ENCODE measurements at places on chromosomes 2 and 18.

DNA sequence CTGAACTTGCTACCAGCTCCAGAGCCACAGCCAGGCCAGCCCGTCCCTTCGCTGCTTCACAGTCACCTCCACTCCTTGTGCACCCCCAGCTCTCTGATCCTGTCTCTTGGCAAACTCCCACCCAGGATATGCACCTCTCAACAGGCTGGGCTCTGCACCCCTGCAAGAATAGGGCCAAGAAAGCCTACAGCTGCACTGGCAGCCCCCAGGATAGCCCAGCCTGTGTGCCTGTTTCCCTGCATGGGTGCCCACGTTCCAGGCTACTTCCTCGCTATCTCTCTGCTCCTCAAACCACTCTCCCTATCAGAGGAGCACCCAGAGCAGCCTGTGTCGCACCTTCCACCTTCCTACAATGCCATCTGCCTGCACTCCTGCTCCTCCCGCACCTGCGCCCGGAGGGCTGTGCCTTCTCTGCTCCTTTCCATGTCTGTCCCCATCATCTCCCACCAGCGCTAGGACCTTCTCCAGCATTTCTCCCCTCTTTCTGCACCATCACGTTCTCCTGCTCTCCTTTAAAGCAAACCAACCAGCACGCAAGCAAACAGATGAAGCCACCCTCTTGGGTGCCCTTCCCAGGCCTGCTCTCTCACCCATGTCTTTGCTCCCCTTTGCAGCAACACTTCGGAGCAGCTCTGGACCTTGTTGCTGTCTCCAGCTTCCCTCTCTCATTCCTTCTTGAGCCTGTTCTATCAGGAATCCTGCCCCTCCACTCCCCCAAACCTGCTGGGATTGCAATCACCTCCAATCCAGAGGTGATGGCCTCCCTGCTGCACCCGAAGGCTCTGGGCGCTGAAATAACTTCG lies 313.2 kb upstream of the HS6ST1 start:
- DNase-seq: no peak

DNA sequence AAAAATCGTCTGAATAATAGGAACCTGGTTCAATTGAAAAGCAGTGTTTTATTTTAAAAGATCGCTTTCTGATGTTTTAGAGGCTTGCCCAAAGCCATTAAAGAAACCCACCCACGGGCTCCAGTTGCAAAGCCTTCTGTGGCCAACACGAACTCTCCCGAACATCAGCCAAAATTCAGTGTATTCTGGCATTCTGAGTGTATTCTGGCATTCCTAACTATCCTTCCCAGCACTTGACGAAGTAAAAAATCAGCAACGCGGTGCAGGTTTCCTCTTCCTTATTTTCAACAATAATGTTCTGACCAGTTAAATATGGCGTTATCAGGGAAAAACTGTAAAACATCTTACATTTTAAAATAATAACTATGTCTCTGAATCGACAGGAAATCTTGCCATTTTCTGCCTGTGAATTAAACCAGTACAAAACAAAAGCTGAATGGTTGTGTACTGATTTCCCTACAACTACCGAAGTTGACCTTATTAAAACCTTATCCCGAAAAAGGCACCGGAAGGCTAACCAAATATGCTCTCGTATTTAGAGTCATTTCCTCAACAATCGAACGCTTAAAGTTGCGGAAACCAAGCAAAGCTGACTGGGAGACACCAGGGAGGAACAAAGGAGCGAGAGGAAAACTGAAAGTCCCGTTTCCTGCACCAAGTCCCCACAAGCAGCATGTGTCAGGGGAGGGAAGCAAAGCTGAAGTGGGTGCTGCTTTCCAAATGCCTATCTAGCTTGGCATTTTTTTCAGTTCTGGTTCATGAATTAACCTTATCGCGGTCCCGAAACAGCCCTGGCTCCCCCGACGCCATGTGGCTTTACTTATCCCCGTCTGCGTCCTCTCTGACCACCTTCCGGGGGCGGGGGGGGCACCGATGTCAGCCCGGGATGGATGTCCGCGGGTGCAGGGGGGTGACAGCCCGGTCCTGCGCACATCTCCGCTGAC lies 44.3 kb downstream of the ZNF516 start:
- no peak for DNase-seq

GRCh38 chr2:241813644-241814392 lies 4.8 kb downstream of the NEU4 start:
- no peak for DNase-seq

- no peak for DNase-seq
Measured at GRCh38 chr18:13257361-13257980, 38.9 kb downstream of the LDLRAD4 start.

DNA sequence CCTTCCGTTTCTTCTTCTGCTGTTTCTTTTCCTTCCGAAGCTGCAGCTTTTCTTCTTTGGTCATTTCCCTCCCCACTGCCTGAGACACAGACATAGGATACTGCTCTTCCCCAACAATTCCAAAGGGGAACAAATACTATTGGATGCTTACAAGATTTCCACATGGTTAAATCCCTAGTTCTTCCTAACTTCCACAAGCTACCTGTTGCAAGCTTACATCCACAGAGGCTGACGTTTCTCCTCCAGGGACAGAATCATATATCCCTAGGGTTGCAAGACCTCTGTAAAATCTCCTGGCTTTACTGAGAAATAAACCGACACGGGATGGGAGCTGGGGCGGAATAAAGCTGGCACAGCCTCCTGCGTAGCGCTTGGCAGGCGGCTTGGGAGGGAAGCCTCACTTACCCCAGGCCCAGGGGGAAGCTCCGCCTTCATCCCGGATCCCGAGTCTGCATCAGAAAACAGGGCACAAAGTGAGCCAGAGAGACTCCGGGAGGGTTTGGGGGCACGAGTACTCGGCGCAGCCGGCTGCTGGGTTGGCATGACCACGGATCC lies 590 bp downstream of the EIF2B4 start:
- DNase-seq: no peak

GRCh38 chr2:6675791-6676190 lies 189.9 kb downstream of the CMPK2 start:
- DNase-seq: no peak

DNA sequence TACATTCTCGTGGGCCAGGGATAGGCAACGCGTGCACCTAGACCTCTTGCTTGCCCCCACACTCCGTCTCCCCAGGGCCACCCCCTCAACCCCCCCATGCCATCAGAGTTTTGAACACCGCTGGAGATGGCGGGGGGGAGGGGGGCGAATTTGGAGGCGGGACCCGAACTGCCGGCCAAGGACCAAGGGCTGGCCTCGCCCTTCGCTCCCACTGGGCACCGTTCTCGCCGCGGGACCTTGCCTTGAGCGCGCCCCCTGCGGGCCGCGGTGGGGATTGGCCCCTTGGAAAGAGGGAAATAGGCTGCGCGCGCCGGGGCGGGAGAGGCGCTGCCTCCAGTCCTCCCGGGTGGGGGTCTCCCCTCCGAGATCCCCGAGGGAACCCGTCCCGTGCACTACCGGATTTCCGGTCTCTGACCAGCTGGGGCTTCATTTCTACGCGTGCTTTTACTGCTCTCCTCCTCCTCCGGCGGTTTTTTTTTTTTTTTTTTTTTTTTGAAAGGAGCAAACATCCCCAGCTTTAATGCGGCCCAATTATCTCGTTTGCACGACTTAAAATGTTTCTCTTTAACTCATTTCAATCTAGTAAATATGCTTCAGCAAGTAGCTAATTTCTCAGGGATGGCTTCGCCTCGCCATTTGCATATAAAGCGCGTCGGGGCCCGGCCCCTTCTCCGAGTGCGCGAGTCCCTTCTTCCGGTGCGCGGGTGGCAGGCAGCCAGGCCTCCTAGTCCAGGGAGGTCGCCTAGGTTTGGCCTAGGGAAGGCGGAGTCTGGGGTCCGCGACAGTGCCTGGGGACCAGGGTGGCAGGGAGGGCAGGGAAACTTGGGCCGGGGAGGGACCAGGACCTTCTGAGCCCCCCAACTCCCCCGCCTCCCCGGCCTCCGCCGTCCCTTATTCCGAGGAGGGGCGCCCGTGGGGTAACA lies 10.0 kb upstream of the GBX2 start:
- DNase-seq: no peak

GRCh38 chr18:6601241-6601640 lies 128.3 kb upstream of the ARHGAP28 start:
- no peak for DNase-seq

GRCh38 chr2:21043744-21044532 lies at the start of gene APOB:
Gene APOB (minus strand): TSS chr2:21044073. CDS start chr2:21043945, 128 bp downstream.
- DNase-seq: no peak

DNA sequence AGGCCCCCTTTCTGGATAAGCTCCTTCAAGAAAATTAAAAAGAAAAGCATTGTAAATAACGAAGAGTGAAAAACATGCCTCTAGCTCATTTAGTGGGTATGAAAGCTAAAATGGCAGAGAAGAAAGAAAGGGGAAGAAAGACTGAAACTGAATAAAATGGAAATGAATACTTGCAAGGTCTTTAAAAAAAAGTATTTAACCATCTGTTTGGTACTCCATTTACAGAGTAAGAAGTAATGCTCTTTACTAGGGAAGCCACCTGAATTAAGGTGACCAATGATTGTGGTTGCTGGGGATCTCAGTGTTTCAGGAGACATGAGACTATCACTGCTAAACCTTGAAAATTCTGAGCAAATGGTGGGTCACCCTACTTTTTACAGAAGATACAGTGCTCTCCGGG lies 17.7 kb upstream of the ARL5A start:
- DNase-seq: no peak

GRCh38 chr2:3042601-3043585 lies 334.7 kb downstream of the EIPR1 start:
- DNase-seq: no peak

DNA sequence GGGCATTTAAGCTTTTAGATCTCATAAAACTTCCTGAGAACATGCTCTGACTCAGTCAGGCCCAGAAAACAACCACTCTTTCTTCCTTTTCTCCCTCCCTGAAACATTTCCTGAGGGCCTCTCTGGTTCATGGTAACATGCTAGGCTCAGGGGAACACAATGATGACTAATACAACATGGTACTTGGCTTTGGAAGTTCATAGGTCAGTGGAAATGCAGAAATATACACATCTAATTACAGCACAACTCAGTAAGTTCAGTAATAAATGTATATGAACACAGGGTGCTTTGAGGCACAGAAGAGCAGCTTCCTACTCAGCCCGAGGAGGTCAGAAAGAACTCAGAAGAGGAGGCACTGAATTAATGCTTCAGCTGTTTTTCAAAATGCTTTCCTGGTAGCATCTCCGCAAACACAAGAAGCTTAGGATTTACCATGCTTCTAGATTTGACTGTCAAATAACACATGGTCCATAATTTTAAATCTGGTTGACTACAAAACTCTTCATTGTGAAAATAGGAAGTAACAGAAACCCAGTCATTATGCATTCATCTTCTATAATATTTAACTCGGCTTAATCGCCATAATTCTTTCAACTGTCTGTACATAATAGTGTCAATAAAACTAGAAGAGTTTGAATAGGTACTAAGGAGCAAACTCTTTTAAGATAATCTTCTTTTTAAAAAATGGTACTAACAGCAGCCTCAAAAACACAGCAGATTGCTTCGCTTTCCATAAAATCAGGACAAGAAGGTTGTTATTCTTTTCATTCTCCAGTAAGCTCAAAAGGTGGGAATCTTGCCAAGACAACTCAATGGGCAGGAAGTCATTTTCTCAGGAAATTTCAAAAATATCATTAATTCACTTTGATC lies 251.3 kb downstream of the DLGAP1 start:
- DNase-seq: no peak

DNA sequence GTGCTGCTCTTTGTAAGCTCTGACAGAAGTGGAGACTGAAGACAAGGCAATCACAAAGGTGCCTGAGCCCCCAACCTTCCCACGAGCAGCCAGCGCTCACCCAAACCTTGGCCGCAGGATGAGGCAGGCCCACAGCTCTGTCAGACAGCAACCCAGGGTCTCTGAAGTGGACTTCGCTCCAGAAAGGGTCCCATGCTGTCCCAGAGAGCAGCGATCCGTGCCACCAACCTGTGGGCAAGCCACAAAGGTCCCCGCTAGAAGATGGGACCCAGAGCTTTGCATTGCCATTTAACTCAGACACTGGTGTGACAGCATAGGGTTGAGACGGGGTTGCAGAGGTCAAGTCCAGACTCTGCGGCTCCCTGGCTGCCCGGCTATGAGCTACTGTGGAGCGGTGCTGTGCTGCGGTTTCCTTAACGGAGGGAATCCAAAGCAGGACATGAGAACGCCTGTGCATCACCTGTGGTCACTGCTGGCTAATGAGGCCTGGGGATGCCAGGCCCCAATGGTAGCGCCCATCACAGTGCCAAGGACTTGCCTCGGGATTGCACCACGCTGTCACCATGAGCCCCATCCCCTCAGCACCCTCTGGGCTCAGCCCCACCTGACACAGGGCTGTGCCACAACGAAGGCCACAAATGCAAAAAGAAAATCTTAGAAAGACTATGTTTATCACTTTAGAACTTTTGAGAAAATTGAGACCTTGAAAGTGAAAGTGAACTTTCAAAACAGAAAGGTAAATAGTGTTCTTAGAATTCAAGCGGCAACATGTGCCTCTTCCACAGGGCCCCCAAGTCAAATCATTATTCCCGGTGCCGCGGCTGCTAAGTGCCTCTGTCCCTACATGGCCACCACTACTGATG lies 103.4 kb downstream of the HDAC4 start:
- DNase-seq: no peak

DNA sequence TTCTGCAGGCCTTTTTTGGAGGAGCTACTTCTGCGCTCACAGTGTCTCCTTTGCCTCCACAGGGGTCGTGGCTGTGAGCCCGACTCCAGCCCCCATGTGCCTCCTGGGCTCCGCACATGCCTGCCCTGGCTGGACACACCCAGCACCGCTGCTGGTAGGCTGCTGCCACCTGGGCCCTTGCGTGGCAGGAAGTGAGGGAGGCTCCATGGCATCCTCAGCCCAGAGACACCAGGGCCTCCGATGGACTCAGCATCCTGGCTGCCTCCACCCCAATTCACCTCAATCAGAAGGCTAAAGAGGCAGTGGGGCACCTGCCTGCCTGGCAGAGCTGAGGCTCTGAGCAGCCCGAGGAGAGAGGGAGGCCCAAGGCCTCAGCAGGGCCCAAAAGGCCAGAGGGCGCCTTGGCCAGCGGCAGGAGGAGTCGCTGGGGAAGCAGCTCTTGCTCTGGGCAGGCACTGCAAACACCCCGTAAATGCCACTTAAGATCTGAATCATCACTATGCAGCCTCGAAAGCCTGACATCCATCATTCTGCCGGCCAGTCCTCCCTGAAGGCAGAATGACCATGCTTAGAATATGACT lies 68.3 kb upstream of the OTOS start:
- DNase-seq: no peak

GRCh38 chr2:146764301-146764700 lies 1080.5 kb upstream of the ACVR2A start:
- no peak for DNase-seq

DNA sequence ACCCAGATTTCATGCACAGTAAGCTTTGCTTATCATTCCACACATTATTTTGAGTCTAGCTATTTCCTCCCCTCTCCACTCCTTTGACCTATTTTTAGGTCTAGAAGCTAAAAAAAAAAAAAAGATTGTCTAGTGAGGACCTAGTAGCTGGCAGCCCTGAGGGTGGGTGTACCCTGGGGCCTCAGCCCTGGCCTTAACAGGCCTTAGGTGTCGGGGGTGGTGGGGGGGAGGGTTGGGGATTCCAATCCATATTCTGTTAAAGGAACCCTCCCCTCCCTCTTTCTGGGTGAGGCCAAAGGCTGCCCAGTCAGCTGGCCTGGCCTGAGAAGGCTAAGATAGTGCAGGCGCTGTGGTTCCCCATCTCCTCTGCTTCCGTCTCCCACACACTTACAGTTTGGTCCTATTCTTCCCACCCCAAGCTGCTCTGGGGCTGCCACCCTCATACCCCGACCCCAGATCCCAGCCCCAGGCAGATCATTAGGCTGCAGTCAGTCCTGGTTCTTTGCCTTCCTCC lies 65.5 kb upstream of the HK2 start:
- no peak for DNase-seq

- DNase-seq: no peak
Measured at GRCh38 chr2:133496501-133497269, 71.6 kb downstream of the NCKAP5 start.

GRCh38 chr2:147824620-147825019 lies 20.2 kb upstream of the ACVR2A start:
- no peak for DNase-seq

Data from Jurkat, Clone E6-1 (cell line).